ENCODE measurements at places on chromosomes 4 and X.

DNA sequence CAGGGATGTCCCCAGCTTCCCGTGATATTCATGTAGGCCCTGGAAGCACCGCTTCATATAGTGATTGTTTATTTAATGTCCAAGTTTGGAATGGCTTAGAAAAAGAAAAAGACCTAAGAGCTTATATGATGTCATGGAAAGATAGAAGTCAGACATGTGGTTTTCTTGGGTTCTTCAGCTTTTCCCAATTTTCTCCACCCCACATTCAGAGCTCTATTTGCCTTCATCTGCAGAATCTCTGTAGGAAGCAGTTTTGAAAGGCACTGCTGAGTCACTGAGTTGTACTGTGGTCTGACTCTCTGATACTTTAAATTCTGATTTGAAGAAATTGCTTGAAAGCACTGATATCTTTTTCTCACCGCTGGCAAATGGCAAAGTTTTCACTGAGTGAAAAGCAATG lies 120.6 kb upstream of the EDNRA start:
- no peaks in the 10 kb centered on the region for H3K4me1 ChIP-seq
- DNase-seq, result no peak
- H3K27me3 ChIP-seq, result peaks cover 2% of the 10 kb centered on the region
- no peak overlapping the region for H3K4me3 ChIP-seq

- H3K4me3 ChIP-seq, result no peak overlapping the region
- peaks cover 6% of the 10 kb centered on the region for H3K27me3 ChIP-seq
- no peak for DNase-seq
- H3K36me3 ChIP-seq, result no peaks in the 10 kb centered on the region
- no peak overlapping the region for H3K27ac ChIP-seq
These were observed 84.7 kb upstream of the RAPGEF2 start for GRCh38 chr4:159018062-159018629.

- H3K27ac ChIP-seq, result no peak overlapping the region
- H3K4me3 ChIP-seq, result no peak overlapping the region
- no peaks in the 10 kb centered on the region for H3K36me3 ChIP-seq
- no peak for DNase-seq
These were observed 13.1 kb downstream of the SCML1 start for GRCh38 chrX:17750436-17750835.

- no peaks in the 10 kb centered on the region for H3K36me3 ChIP-seq
- no peak overlapping the region for H3K4me3 ChIP-seq
- no peaks in the 10 kb centered on the region for H3K27me3 ChIP-seq
These were observed 682.2 kb upstream of the DIAPH2 start for GRCh38 chrX:96002431-96002830.

DNA sequence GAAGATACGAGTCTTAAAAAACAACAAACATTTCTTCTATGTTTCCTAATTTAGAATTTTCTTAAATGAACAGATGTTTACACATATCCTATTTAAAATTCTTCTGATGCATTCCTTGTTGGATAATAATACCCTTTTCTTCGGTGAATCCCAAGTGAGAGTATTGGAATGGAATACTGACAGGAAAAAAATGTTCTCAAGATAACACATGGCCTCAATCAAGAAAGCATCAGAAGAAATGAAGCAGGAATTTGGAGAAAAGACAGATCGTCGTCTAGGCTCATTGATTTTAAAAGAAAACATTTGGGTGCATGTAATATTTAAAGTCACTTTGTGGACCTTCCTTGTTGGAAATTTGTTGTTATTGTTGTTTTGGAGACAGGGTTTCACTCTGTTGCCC lies 196.9 kb upstream of the ANK2 start:
- no peaks in the 10 kb centered on the region for H3K4me1 ChIP-seq
- H3K27ac ChIP-seq, result no peak overlapping the region
- H3K36me3 ChIP-seq, result no peaks in the 10 kb centered on the region
- H3K27me3 ChIP-seq, result peaks cover 8% of the 10 kb centered on the region
- no peak for DNase-seq

GRCh38 chr4:74942918-74943253 lies 10.0 kb downstream of the PARM1 start:
- DNase-seq, result no peak
- no peak overlapping the region for H3K4me3 ChIP-seq
- H3K27me3 ChIP-seq, result peaks cover 3% of the 10 kb centered on the region
- no peaks in the 10 kb centered on the region for H3K4me1 ChIP-seq
- no peak overlapping the region for H3K27ac ChIP-seq

GRCh38 chr4:47715716-47716416 lies 122.0 kb downstream of the CORIN start:
- peaks cover 12% of the 10 kb centered on the region for H3K27me3 ChIP-seq
- no peaks in the 10 kb centered on the region for H3K4me1 ChIP-seq
- no peak overlapping the region for H3K27ac ChIP-seq
- no peaks in the 10 kb centered on the region for H3K36me3 ChIP-seq
- H3K4me3 ChIP-seq, result no peak overlapping the region

DNA sequence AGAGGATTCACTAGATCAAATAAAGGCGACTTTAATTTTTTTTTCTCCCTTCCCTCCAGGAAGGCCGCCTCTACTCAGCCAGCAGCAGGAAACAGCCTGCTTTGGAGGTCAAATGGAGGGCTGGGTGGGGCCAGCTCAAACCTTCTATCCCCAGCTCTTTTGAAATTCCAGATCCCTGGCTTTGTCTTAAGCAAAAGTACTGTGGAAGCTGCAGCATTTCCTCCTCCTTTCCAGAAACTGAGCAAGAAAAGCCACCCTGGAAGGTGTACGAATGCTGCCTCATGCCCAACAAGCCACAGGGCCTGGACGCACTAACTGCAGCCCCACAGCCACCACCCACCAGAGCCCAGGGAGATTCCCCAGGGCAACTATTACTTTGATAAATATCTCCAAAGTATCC lies 55.1 kb upstream of the ZCCHC13 start:
- H3K36me3 ChIP-seq, result peaks cover 14% of the 10 kb centered on the region
- no peaks in the 10 kb centered on the region for H3K27me3 ChIP-seq
- H3K4me3 ChIP-seq, result no peak overlapping the region
- H3K4me1 ChIP-seq, result no peaks in the 10 kb centered on the region

- DNase-seq, result no peak
- H3K36me3 ChIP-seq, result no peaks in the 10 kb centered on the region
These were observed 7.5 kb upstream of the LHFPL1 start for GRCh38 chrX:112687189-112687691.

- H3K4me3 ChIP-seq, result peak within 1 kb of the TSS; percentile 83
- peaks cover 17% of the 10 kb centered on the region for H3K4me1 ChIP-seq
- peak within 1 kb of the TSS; percentile 73 for H3K27ac ChIP-seq
- no peaks in the 10 kb centered on the region for H3K36me3 ChIP-seq
These were observed at the start of gene CTPS2 for GRCh38 chrX:16712548-16713155. Gene CTPS2 (minus strand): TSS chrX:16712669. CDS start chrX:16702902, 9,767 bp downstream.

- no peak for DNase-seq
- H3K4me3 ChIP-seq, result no peak overlapping the region
- no peak overlapping the region for H3K27ac ChIP-seq
- H3K27me3 ChIP-seq, result peaks cover 17% of the 10 kb centered on the region
- no peaks in the 10 kb centered on the region for H3K4me1 ChIP-seq
These were observed 3.3 kb downstream of the COL4A5 start for GRCh38 chrX:108442901-108443464.

DNA sequence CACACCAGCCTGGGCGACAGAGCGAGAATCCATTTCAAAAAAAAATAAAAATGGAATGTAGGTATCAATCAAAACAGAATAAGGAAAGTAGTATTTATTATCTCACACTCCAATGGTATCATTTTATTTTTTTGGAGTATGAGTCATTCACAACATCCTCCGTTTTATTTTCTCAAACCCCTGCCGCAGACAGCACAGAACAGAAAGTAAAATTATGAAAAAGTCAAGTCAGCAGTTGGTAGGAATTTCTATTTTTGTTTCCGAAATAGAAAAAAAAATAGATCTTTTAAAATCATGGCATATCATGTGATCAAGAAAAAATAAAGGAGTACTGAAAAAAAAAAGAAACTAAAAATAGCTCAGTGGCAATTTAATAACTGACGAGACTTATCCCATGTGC lies 490.7 kb upstream of the TENM3 start:
- no peak for DNase-seq
- H3K27me3 ChIP-seq, result no peaks in the 10 kb centered on the region
- no peak overlapping the region for H3K27ac ChIP-seq
- H3K36me3 ChIP-seq, result no peaks in the 10 kb centered on the region

DNA sequence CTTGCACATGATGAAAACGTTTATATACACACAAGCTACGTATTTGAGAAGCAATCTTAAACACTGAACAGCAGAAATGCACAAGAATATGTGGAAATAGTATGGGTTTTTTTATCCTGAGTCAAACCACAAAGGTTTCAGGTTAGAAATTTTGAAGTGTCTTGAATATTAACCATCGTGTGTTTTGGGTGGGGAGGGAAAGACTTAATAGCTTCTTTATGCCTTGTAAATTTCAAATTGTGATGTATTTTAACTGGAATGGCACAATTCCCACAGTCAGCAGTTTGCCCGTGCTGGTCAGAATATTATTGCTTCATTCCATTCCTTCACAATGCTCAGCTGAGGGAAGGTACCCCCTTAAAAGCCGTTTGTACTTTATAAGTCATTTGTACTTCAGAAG lies 67.4 kb upstream of the WDR1 start:
- peaks cover 2% of the 10 kb centered on the region for H3K27me3 ChIP-seq
- no peak overlapping the region for H3K27ac ChIP-seq
- H3K4me3 ChIP-seq, result no peak overlapping the region

GRCh38 chr4:7266525-7267292 lies 74.4 kb downstream of the SORCS2 start:
- no peaks in the 10 kb centered on the region for H3K36me3 ChIP-seq
- no peaks in the 10 kb centered on the region for H3K4me1 ChIP-seq
- DNase-seq, result no peak
- H3K27ac ChIP-seq, result no peak overlapping the region

DNA sequence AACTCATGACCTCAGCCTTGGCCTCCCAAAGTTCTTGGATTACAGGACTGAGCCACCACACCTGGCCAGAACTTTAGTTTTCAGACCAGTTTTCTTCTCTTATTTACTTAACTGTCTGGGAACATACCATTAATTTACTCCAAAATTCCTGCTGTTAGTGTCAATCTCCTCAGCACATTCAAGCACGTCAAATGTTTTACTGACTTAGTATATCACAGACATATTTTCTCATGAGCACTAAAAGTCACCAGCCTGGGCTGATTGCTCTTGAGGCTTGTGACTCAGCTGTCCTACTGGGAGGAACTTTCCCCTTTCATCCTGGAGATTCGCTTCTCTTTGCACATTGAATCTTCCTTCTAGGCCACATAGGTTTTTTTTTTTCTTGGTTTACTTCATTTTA lies 109.6 kb downstream of the PCDH18 start:
- no peak overlapping the region for H3K27ac ChIP-seq
- H3K4me3 ChIP-seq, result no peak overlapping the region
- no peaks in the 10 kb centered on the region for H3K4me1 ChIP-seq
- no peaks in the 10 kb centered on the region for H3K36me3 ChIP-seq

GRCh38 chrX:106894978-106895452 lies 8.1 kb downstream of the RIPPLY1 start:
- no peak for DNase-seq
- no peaks in the 10 kb centered on the region for H3K27me3 ChIP-seq
- no peak overlapping the region for H3K27ac ChIP-seq
- no peaks in the 10 kb centered on the region for H3K36me3 ChIP-seq
- H3K4me1 ChIP-seq, result no peaks in the 10 kb centered on the region

- no peaks in the 10 kb centered on the region for H3K27me3 ChIP-seq
- no peak overlapping the region for H3K4me3 ChIP-seq
- DNase-seq, result no peak
- peaks cover 59% of the 10 kb centered on the region for H3K4me1 ChIP-seq
These were observed 3.4 kb downstream of the FOXO4 start for GRCh38 chrX:71098951-71099506.

DNA sequence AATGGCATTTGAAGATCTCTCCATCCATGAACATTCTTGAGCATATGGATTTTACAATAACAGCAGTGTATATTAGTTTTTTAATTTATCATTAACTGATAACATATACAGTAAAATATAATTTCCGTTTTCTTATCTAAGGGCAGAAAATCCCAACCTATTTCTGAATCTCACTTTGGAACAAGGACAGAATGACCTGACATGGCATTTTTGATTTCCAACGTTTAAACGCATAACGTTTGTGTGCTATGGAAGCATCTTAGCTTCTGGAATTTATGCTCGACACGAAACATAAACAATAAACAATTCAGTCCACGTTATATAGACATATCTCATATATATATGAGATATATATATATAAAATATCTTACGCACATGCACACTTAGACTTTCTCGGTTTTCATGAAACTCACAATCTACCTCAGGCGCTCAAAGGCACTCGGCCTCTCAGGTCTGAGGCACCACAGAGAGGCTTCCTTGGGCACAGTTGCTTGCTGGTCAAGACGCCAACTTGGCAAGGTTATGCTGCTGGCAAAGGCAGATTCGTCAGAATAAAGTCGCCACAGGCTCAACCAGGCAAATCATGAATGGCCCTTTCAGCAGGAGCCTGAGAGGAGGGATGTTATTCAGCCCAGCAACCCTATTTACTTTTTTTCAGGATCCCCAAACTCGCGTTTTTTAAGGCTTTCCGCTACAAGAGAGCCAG lies 1.0 kb upstream of the UGT8 start:
- H3K27me3 ChIP-seq, result peaks cover 45% of the 10 kb centered on the region
- no peak overlapping the region for H3K27ac ChIP-seq
- H3K4me3 ChIP-seq, result peak overlapping the region; percentile 56

DNA sequence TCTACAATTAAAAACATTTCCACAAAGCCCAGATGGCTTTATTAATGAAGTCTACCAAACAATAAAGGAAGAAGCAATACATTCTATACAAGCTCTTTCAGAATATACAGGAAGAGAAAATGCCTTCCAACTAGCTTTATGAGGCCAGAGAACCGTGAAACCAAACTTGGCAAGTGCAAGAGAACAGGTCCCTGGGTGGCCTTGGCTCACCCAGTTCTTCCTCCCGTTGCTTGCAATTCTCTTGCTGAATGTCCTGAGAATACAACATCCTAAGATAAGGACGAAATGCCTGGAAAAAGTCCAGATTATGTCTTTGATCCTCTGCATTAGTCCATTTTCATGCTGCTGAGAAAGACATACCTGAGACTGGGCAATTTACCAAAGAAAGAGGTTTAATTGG lies 204.9 kb downstream of the MAD2L1 start:
- no peak overlapping the region for H3K4me3 ChIP-seq
- no peaks in the 10 kb centered on the region for H3K4me1 ChIP-seq
- no peaks in the 10 kb centered on the region for H3K36me3 ChIP-seq
- no peak overlapping the region for H3K27ac ChIP-seq
- no peak for DNase-seq

DNA sequence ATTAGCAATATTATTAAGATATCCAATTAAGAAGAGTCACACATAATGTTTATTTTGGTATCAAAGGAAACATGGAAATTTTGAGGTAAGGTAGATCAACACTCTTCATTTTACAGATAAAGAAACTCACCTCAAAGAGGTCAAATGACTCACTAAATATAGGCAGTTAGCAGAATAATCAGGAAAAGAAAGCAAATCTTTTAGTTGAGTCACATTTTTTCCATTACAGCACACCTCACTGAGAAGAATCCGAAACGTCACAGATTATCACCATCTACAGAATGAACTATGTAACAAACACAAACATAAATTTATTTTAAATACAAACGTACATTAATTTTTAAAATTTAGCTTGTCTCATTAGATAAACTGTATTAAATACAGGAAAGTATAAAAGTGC lies 70.1 kb downstream of the TMEM47 start:
- H3K4me1 ChIP-seq, result no peaks in the 10 kb centered on the region
- no peaks in the 10 kb centered on the region for H3K27me3 ChIP-seq
- no peak overlapping the region for H3K4me3 ChIP-seq
- H3K27ac ChIP-seq, result no peak overlapping the region
- no peak for DNase-seq
